Neural crest cell (in vitro differentiated cells): ENCODE measurements at places on chromosomes 13 and 19. TPM values are rescaled to one million over a fixed set of nuclear protein-coding genes. Genes with fewer than 3 reads are reported as not detected.

- no peak overlapping the region for H3K27ac ChIP-seq
- H3K4me3 ChIP-seq: no peak overlapping the region
- DNase-seq: no peak
- H3K27me3 ChIP-seq: no peaks in the 10 kb centered on the region
- no peaks in the 10 kb centered on the region for H3K4me1 ChIP-seq
These were observed 19.4 kb downstream of the NLRP11 start for GRCh38 chr19:55812449-55812848.

DNA sequence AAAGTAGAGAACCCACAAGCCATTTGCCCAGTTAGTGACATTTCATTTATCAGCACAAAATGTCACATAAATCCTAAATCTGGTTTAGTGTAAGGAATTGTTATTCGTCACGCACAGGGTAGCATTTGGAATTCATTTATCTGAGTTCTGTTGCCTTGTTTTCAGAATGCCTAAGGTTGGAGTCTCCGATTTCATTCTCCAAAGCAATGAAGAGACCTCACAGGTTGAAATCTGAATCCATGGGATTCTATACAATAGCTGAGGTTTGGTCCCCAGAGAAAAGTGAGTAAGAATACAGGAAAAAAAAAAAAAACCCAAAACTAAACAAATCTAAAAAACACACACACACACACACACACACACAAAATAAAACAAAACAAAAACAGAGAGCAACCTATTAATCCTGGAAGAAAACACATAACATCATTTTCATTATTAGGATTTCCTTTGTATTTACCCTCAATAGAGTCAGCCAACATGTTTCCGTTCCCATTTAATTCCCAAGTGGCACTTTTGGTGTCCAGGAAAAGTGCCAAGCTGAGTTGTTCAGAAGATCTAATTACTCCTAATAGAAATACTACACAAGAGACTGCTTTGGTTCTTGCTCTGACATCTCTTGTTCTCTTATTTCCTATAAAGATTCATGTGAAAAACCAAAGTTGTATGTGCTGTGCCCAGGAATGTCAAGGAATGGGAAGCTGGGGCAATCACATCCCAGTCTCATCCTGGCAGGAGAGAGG is 36.2 kb upstream of the LRCH1 start:
- H3K27ac ChIP-seq: peak overlapping the region; percentile 76
- no peak overlapping the region for H3K4me3 ChIP-seq
- H3K36me3 ChIP-seq: peaks cover 11% of the 10 kb centered on the region
- H3K27me3 ChIP-seq: no peaks in the 10 kb centered on the region

Gene KLK14
- 0.26 and 0.75 TPM in 2 replicates for total RNA-seq

Gene FCAR
- total RNA-seq: not detected in 2 replicates

Gene ZNF544
- total RNA-seq: 47.4 and 56.1 TPM in 2 replicates

DNA sequence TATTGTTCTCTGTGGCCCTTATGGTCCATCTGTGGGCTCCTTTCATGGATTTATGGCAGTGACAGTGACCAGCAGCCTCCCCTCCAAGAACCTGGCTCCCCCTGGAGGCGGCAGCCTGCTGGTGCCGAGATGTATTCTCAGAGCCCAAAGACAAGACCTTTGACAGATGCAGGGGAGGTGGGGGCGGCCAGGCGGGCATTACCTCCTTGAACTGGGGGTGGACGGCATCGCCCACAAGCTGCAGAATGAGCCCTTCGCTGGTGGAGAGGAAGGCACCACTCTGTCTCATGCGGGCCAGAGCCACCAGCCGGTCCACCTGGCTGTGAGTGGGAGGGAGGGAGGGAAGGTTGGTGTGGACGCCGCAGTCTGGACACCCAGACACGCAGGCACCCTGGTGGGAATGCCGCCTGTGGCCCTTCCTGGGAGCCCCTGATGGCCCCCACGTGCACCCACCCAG is 6.6 kb downstream of the ISOC2 start:
- peaks cover 34% of the 10 kb centered on the region for H3K27me3 ChIP-seq
- peaks cover 19% of the 10 kb centered on the region for H3K4me1 ChIP-seq
- H3K4me3 ChIP-seq: peak overlapping the region; percentile 76
- peak; percentile 54 for DNase-seq
- H3K36me3 ChIP-seq: peaks cover 3% of the 10 kb centered on the region

- no peaks in the 10 kb centered on the region for H3K27me3 ChIP-seq
- no peaks in the 10 kb centered on the region for H3K36me3 ChIP-seq
- no peaks in the 10 kb centered on the region for H3K4me1 ChIP-seq
- no peak for DNase-seq
- H3K4me3 ChIP-seq: no peak overlapping the region
- no peak overlapping the region for H3K27ac ChIP-seq
These were observed 1568.4 kb downstream of the SLITRK5 start for GRCh38 chr13:89239361-89240127.

Gene INSL3
- not detected in 2 replicates for total RNA-seq

GRCh38 chr13:57716295-57716694 is 84.8 kb downstream of the PCDH17 start:
- no peaks in the 10 kb centered on the region for H3K36me3 ChIP-seq
- H3K27me3 ChIP-seq: no peaks in the 10 kb centered on the region
- DNase-seq: no peak
- H3K27ac ChIP-seq: no peak overlapping the region

Gene ZNF154
- total RNA-seq: 25.6 and 26.2 TPM in 2 replicates

DNA sequence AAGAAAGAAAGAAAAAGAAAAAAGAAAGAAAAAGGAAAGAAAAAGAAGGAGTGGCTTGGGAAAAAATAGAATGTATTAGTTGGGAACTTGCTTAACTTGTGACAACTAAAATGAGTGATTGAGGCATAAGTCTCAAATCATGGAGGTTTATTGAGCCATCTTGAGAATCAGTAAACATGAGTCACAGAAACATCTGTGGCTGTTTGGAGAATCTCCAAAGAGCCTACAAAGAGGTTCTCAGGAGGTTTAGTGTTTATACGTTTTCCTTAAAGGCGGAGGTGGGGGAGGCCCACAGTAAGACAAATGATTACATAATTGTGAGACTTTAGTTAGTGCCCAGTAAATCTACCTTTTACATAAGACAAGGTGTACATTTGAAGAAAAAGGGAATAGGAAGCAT is 38.6 kb downstream of the WDR87 start:
- H3K36me3 ChIP-seq: peaks cover 3% of the 10 kb centered on the region
- H3K27ac ChIP-seq: no peak overlapping the region
- no peak overlapping the region for H3K4me3 ChIP-seq
- H3K27me3 ChIP-seq: peaks cover 2% of the 10 kb centered on the region
- H3K4me1 ChIP-seq: peaks cover 8% of the 10 kb centered on the region

GRCh38 chr13:110297011-110297410 is 9.9 kb downstream of the COL4A1 start:
- H3K27me3 ChIP-seq: peaks cover 2% of the 10 kb centered on the region
- no peak overlapping the region for H3K27ac ChIP-seq
- H3K4me1 ChIP-seq: peaks cover 17% of the 10 kb centered on the region
- DNase-seq: no peak

Gene SPATA13
- total RNA-seq: 42.3 and 45.8 TPM in 2 replicates

DNA sequence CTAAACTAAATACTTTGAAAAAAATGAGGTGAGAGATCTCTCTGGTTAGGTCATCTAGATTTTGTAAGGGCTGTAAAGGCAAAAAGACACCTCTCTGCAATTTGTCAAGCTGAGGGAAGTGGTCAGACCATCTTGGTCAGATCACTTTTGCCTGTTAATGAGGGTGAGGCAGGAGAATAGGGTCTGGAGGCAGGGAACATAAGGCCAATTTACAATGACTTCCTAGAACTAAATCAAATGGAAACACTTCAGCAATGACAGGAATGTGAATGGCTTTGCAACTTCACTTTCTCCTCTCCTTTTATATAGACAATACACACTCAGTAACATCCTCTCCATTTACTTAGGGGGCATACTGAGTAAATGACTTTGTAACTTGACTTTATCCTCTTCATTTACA is 1653.4 kb downstream of the SLITRK5 start:
- H3K4me3 ChIP-seq: no peak overlapping the region
- DNase-seq: no peak
- no peaks in the 10 kb centered on the region for H3K27me3 ChIP-seq
- no peaks in the 10 kb centered on the region for H3K36me3 ChIP-seq
- H3K27ac ChIP-seq: no peak overlapping the region

- H3K4me3 ChIP-seq: no peak overlapping the region
- peaks cover 30% of the 10 kb centered on the region for H3K27me3 ChIP-seq
- H3K4me1 ChIP-seq: peaks cover 10% of the 10 kb centered on the region
- no peak for DNase-seq
These were observed 270.0 kb downstream of the NALCN start for GRCh38 chr13:101146101-101146898.

DNA sequence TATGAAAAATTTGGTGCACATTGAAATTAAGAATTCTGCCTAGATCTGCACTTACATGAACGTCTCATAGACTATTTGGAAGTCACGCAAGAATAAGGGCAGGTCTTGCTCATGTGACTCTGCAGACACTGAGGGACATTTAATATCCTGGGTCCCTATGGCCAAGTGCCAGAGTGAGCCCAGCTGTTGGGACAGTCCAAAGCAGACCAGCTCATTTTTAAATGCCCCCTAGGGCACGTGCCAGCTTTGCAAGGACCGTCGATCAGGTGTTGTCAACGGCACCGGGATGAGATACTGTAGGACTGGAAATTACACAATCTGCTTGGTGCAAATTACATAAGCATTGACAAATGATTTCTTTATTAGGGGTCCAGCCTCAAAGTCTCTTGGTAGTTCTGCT is 293.6 kb downstream of the TEX29 start:
- no peaks in the 10 kb centered on the region for H3K27me3 ChIP-seq
- H3K36me3 ChIP-seq: no peaks in the 10 kb centered on the region
- no peak overlapping the region for H3K27ac ChIP-seq
- no peak for DNase-seq
- H3K4me3 ChIP-seq: no peak overlapping the region

DNA sequence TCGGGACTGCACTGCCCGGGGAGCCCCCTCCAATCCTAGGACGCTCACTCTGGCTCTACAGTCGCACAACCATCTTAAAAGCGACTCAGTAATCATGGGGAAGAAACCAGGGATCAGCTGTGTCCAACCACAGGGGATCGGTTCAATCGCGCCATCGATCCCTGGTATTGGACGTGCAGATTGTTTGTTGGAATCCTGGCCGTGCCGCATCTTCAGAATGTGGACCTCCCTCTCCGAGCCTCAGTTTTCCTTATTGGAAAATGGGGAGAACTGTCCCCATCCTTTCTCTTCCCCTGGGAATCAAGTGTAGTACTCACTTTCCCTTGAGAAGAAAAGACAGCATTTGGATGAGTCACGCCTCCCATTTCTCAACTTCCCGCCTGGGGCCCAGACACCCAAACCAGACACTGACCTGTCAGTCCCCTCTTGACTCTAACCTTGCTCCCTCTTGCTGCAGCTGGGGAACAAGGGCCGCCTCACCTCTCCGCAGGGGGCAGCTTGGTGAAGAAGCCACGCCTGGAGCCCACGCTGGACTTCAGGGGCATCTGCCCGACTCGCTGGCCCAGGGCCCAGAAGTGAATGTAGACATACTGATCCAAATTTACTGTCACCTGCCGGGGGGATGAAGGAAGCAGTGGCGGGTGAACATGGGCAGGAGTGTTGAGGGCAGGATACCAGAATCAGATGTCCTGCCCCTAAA is 17.6 kb downstream of the EMP3 start:
- no peaks in the 10 kb centered on the region for H3K4me1 ChIP-seq
- H3K27me3 ChIP-seq: peaks cover 4% of the 10 kb centered on the region
- no peak overlapping the region for H3K27ac ChIP-seq
- H3K36me3 ChIP-seq: no peaks in the 10 kb centered on the region
- DNase-seq: no peak

Gene CGB3
- total RNA-seq: not detected in 2 replicates

DNA sequence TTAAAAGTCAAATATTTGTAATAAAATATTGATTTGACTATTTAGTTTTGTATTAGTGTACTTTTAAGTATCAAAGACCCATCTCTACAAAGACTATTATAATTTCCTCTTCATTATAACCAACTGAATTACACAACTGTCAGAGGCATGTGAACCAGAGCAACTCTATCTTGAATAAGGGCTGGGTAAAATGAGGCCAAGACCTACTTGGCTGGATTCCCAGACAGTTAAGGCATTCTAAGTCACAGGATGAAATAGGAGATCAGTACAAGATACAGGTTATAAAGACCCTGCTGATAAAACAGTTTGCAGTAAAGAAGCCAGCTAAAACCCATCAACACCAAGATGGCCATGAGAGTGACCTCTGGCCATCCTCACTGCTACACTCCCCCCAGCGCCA is 36.2 kb upstream of the ATP12A start:
- H3K4me3 ChIP-seq: no peak overlapping the region
- no peak for DNase-seq
- no peaks in the 10 kb centered on the region for H3K4me1 ChIP-seq
- H3K27me3 ChIP-seq: no peaks in the 10 kb centered on the region
- H3K36me3 ChIP-seq: no peaks in the 10 kb centered on the region

DNA sequence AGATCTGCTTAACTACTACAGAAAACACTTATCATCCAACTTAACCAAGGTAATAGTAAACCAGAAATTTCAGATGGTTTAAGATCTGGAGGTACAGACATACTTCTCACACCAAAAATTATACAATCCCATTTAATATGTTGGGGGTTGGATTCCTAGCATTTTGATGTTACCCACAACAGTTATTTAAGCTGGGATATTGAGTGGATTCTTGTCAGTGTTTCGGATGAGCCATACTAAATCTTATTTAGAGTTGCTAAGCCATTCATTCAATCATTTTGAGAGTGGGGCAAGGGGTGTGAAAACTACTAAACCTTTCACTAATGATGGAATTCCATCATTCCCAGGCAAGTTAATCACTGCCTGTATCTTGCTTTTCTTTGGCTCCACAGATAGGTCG is 40.6 kb downstream of the KATNAL1 start:
- no peaks in the 10 kb centered on the region for H3K4me1 ChIP-seq
- H3K27ac ChIP-seq: no peak overlapping the region
- H3K4me3 ChIP-seq: no peak overlapping the region
- no peak for DNase-seq

DNA sequence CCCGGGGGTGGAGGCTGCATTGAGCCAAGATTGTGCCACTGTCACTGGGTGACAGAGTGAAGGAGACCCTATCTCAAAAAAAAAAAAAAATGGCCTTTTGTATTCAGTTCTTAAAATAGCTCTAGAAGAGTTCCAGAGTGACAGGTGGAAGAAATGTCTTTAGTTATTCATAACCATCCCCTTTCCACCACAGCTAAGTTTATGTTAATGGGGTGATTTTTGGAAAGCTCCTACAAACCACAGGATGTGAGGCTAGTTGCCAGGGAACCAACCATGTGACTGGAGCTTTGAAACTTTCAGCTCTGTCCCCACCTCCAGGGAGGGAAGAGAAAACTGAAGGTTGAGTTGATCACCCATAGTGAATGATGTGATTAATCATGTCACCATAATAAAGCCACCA is 6.9 kb downstream of the ZNF490 start:
- no peak overlapping the region for H3K4me3 ChIP-seq
- no peak overlapping the region for H3K27ac ChIP-seq
- no peak for DNase-seq
- no peaks in the 10 kb centered on the region for H3K4me1 ChIP-seq

DNA sequence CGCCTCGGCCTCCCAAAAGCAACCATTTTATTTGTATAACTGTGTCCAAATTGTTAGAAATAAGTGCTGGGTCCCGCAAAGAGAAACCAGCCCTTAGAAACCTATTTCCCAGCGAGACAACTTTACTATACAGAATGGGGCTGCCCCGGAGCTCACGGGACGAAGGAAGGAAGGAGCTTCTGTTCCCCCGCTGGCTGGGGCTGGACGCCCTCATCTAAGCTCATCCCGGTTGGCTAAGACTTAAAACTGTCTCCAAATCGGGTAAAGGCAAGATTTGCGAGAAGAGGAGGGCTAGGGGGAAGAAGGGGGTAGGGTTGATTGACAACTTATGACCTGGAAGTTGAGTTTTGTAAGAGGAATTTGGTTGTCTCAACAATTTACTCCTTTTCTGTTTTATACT is 12.3 kb upstream of the BSG start:
- no peak for DNase-seq
- no peak overlapping the region for H3K27ac ChIP-seq
- H3K4me3 ChIP-seq: no peak overlapping the region
- H3K4me1 ChIP-seq: no peaks in the 10 kb centered on the region
